COR-L47 (cell line): ENCODE measurements at places on chromosomes 5 and 9.

GRCh38 chr9:124769549-124770358 is 1.4 kb downstream of the NR6A1 start:
- no peak for DNase-seq

GRCh38 chr9:90834828-90835595 is 33.4 kb downstream of the SYK start:
- peak; percentile 93 for DNase-seq

- DNase-seq, result no peak
Measured at GRCh38 chr5:15719784-15720183, 219.8 kb downstream of the FBXL7 start.

- no peak for DNase-seq
Measured at GRCh38 chr9:117305454-117305853, 109.4 kb downstream of the ASTN2 start.

DNA sequence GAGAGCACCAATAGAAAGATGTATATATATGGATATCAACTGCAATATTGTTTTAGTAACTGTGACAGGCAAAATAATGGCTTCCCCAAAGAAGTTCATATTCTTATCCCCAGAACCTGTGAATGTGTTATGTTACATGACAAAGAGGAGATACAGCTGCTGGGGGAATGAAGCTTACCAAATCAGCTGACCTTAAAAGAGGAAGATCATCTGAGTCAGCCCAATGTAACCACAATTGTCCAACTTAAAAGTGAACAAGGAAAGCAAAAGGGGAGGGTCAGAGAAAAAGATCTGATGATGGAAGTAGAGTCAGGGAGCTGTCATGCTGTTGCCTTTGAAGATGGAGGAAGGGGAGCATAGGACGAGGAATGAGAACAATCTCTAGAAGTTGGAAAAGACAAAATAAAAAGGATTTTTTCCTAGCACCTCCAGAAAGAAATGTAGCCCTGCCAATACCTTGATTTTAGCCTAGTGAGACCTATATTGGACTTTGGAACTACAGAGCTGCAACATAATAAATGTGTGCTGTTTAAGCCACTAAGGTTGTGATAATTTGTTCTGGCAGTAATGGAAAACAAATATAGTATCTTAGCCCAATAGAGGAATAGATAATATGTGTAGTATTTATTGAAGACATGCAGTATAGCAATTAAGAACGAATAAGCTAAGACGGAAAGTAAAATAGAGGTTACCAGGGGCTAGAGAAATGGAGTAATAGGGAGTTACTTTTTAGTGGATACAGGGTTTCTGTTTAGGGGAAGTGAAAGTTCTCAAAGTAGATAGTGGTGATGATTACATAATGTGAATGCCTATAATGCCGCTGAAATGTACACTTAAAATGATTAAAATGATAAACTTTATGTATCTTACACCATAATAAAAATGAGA is 115.9 kb downstream of the PIK3R1 start:
- DNase-seq, result no peak

DNA sequence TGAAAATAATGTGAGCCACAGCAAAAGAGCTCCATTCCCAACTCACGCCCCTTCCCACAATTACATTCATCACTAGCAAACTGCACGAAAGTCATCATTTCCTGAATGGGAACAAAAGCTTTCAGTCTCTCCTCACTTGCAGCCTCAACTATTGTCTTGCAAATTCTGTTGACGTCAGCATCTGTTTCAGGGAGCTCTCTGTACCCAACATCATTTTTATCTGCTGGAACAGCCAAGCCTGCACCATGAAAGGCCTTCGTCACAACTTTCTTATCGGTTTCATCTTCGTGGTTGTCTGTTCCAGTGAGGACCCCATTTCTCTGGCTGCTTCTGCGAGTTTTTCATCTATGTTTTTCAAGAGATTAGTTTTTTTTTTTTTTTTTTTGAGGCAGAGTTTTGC is 14.3 kb upstream of the RNF130 start:
- DNase-seq, result no peak

DNA sequence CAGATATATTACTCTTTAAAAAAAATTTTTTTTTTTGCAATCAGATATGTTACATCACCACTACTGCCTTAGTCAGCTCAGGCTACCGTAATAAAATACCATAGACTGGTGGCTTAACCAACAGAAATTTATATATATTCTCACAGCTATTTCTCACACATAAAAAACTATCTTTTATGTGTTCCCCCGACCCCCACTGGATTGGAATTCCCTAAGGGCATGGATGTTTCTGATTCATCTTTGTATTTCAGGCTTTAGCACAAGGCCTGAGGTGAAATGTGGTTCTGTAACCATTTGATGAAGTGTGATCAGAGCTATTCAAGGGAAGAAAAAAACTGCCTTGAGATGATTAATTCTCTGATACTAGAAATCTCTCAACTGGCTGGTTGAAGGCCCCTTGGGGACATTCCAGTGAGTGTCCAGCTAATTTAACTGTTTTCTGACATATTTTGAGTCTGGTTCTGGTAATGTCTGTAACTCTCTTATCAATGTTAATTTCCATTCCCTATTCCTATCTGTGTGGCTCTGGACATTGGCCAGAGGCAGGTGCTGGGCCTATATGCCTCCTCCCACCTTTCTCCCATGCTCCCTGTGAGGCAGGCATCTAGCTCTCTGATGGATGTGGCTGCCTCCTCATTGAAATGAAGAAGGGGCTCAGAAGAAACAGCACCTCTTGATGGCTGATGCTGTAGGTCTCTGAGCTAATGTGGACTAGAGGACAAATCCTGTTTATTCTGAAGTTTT is 2.5 kb downstream of the CD14 start:
- DNase-seq, result no peak

DNA sequence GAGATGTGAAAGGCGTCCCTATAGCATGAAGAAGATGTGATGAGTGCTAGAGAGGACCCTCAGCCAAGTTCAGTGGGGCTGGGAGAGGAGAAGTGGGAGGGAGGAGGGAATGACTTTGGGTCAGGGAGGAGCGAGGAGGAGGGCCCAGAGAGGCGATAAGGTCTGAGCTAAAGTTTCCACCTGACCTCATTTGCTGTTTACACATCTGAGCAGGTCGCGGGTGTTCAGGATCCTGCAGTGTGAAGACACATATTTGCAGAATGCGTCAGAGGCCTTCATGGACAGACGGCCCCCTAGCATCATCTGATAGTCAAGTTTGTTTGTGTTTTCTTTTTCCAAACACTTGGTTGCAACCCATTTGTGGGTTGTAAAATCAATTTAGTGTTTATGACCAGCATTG is 18.9 kb upstream of the IGFBPL1 start:
- DNase-seq, result no peak

GRCh38 chr5:122426301-122426700 is 114.3 kb downstream of the SNCAIP start:
- no peak for DNase-seq

- no peak for DNase-seq
Measured at GRCh38 chr5:141374627-141375026, 936 bp downstream of the PCDHGA6 start.
